Heart right ventricle (tissue), 16 donors: ENCODE measurements at places on chromosomes 2 and 18. TPM values are rescaled to one million over a fixed set of nuclear protein-coding genes. Genes with fewer than 3 reads are reported as not detected.
A peak's percentile ranks its signal among the peaks of the same experiment; 100 is the strongest.

Gene RAMP1
- 191 TPM for total RNA-seq

DNA sequence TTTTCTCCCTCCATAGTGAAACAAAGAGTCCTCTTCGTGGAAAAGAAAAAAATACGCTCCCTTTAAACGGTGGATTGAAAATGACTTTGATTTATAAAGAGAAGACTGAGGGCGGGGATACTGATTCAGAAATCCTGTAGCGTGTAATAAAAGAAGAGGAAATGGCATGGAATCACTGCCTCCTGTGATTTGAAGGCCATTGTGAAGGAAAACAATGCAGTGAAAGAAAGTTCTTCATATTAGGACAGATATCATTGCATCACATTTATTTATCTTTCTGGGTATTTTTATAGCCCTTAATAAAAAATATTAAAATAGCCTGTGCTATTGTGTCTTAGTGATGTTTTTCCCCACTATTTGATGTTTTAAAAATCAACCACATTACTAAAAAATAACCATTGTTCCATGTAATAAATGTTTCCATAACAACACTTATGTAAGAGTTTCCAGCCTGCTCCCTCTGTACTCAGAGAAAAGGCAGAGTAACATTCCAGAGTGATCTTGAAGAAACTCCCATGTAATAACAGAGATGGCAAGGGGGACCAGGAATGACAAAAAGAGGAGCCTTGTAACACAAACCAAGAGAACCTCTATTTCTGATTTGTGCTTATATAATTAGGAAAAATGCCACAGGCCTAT, 8.0 kb downstream of the MRPL33 start:
- no peaks in the 10 kb centered on the region for H3K27me3 ChIP-seq
- H3K4me3 ChIP-seq, result no peak overlapping the region
- no peak for DNase-seq
- H3K27ac ChIP-seq, result peak overlapping the region; percentile 83

GRCh38 chr18:48902856-48903601, 47.7 kb downstream of the SMAD7 start:
- H3K4me3 ChIP-seq, result no peak overlapping the region
- peak; percentile 53 for DNase-seq
- H3K27ac ChIP-seq, result peak overlapping the region; percentile 53
- H3K27me3 ChIP-seq, result no peaks in the 10 kb centered on the region
- peaks cover 20% of the 10 kb centered on the region for H3K4me1 ChIP-seq

Gene CBLN2
- total RNA-seq, result not detected

- no peaks in the 10 kb centered on the region for H3K36me3 ChIP-seq
- DNase-seq, result no peak
- H3K27ac ChIP-seq, result no peak overlapping the region
Observed at GRCh38 chr2:12340164-12340563, 376.6 kb upstream of the TRIB2 start.

Gene SERPINB12
- not detected for total RNA-seq

DNA sequence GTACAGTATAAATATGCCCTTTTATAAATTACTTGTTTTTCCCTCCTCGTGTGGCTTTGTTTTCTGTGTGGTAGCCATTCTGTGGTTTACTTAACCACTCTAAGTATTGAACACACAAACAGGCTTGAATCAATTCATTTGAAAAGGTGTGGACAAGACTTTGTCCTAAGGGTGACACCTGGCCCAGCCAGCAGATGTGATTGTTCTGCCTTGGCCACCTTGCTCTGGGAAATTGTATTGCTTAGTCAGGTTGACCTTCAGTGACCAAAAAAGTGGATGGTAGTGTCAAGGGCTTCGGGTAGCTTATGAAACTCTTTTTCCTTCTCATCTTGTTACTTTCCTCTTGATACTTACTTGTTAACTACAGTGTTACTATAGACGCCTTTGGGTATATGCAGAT, 61.9 kb downstream of the DGKD start:
- peaks cover 6% of the 10 kb centered on the region for H3K36me3 ChIP-seq
- H3K27ac ChIP-seq, result peak overlapping the region; percentile 88
- no peak for DNase-seq
- H3K27me3 ChIP-seq, result no peaks in the 10 kb centered on the region
- peaks cover 75% of the 10 kb centered on the region for H3K4me1 ChIP-seq
- H3K4me3 ChIP-seq, result no peak overlapping the region

Gene SRD5A2
- not detected for total RNA-seq

Gene GALNT14
- 0.72 TPM for total RNA-seq

DNA sequence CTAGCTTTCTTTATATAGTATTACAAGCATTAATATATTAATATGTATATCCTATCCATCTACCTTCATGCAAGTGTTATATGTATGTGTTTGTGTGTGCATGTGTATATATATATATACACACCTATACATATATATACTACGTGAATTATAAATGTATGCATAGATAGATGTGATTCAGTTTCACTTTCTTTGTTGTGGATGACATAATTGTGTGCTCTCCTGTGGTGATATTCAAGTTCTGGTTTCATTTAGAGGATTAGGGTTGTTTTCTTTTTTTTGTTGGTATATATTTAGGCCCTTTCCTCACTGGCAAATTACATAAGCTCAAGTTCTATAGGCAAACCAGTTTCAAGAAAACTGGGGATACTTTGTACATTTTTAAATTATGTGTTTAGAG, 225.7 kb upstream of the FANCL start:
- no peak overlapping the region for H3K27ac ChIP-seq
- H3K4me3 ChIP-seq, result no peak overlapping the region
- no peaks in the 10 kb centered on the region for H3K4me1 ChIP-seq

Gene THADA
- 16.0 TPM for total RNA-seq
